ENCODE measurements at places on chromosomes 16 and 17.

- no peak for DNase-seq
These were observed 20.3 kb downstream of the KIFC3 start for GRCh38 chr16:57781741-57782606.

DNA sequence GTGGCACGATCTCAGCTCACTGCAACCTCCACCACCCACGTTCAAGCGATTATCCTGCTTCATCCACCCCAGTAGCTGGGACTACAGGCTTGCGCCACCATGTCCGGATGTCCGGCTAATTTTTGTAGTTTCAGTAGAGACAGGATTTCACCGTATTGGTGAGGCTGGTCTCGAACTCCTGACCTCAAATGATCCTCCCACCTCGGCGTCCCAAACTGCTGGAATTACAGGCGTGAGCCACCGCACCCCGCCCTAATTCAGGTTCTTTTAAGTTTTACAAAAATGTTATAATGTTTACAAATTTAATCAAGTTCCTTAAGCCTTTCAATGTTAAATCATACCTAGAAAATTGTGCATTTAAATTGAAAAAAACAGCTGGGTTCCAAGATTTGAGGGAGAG lies 13.3 kb upstream of the GJD3 start:
- DNase-seq = no peak

DNA sequence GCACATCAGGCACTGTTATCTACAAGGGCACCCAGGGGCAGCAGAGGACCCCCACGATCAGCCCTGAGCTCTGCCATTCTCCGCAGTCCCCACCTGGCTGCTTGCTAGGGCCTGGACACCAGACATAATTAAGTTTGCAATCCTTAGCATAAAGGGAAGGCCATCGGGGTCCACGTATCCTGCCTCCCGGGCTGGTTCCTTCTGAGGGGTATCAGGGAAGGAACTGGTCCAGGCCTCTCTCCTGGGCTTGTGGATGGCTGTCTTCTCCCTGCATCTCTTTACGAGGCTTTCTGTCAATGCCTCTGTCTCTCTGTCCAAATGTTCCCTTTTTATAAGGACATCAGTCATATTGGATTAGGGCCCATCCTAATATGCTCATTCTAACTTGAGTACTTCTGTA lies 77.8 kb downstream of the CYLD start:
- DNase-seq = no peak

DNA sequence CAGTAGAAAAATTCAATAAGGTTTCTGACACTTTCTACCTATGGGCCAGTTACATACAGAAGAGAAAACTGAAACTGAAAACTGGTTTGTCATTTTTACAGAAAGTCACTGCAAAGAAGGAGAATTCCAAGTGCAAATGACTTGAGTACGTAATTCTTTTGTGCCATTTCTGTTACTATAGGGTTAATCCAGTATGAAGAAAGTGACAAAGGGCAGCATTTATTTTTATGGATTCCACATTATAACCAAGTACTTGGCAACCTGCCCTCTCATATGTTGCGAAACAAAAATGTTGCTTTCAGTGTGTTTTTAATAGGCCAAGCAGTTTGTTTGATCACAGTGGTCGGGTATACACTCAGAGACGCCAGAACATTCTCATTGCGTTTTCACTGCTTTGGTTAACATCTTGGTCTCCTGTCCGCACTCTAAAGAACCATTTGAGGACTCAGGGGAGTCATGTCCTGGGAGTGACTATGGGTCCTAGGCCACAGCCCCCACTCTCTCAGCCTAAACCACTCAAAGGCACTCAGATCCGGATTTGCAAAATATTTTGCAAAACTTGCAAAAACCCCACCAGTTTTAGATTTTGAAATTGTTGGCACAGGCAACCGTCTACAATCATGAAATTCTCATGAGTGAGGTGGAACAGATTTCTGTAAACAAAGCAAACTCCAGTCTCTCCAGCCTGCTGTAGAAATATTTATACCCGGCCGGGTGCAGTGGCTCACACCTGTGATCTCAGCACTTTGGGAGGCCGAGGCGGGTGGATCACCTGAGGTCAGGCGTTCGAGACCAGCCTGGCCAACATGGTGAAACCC lies 15.4 kb upstream of the HELZ start:
- DNase-seq = no peak

- no peak for DNase-seq
These were observed 21.7 kb upstream of the UBTF start for GRCh38 chr17:44241106-44241624.

DNA sequence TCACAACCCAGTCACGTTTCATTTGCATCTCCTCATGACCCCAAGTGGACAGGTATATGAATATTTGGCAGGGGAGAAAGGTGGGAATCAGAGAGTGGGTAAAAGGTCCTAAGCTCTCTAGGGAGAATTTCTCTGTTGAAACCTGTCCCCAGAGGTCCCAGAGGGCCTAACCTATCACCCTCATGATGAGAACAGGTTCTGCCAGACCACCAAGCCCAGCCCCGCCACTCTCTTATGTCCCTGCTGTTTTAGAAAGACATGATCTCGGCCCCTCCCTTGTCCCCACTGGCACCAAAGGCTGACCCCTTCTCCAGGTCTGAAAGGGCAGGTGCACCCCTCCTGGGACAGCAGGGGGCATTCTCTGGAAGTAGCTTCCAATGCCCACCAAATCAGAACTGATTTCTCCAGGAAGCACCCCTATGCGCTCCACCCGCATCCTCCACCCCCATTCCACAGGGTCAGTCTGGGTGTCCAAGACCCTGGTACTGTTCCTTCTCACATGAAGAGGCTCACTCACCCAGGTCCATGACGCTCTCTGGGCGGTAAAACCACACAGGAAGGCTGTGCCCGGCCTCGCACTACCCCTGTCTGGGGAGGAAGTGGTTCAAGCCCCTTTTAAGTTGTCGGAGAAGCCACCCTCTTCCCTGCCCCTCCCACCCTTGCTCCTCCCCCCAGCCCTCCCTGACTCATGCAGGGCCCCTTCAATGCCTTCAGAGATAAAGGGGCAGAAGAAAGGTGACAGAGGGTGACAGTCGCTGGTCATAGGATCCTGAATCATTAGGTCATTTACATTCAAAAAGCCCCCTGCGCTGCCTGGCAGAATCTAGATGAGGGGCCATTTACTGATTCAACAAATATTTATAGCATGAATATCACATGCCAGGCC lies at the start of gene CCR7:
Gene CCR7 (minus strand): TSS at position 590 of the 886 bp plus-strand sequence. CDS start 63 bp downstream, at position 527.
- DNase-seq = no peak

DNA sequence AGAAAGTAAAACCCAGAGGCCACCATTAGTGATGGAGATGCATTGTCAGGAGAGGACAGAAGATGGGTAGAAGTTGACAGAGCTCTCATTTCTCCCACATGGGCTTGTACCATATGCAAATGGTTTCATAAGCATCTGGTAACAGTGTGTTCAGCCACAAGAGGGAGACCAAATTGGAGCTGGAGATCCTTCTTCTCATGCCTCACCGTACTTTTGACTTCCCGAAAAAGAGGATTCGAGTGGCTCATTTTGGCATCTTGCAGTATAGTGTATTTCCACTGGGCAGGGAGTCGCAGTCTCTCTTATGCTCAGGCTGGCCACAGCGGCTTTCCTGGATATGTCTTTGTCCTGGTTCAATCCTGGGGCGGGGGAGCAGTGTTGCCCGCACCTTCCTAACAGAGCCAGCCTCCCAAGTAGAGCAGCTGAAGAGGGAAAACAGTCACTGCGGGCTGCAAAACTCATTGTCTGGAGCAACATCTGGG lies 23.8 kb downstream of the TBC1D3B start:
- no peak for DNase-seq

DNA sequence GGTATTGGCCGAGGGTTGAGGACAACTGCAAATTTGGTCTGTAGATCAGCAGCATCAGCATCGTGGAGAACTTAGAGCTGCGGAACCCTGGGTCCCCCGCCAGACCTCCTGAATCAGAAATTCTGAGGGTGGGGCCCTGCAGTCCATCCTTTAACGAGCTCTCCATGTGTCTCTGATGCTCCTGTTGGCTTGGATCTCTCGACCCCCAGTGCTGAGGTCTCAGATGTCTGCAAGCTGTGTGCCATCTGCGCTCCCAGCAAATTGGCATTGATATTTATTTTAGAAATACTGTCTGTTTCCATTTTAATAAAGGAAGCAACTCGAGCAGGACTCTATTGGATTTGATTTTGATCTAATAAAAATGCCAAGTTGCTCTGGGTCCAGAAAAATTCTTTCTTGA lies 250.0 kb downstream of the KATNIP start:
- DNase-seq = no peak

DNA sequence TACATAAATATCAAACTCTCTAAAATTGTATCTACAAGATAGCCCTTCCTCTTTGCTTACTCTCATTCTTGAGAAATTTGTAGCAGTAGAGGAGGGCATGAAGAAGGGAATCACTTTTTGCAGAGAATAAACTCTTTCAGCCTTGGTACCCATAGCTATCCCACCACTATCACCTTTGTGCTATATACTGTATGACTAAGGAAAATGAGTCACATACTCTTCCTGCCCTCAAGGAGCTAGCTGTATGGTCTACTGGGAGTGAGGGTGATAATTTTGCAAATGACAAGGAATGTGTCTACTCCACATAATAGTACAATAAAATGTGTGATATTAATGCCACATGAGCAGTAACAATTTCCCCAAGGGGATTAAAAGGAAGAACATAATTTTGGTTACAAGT lies 184.6 kb upstream of the WSB1 start:
- DNase-seq = no peak

- no peak for DNase-seq
These were observed 93.4 kb downstream of the NCOR1 start for GRCh38 chr17:16121915-16122314.

GRCh38 chr17:49442041-49442440 lies 27.4 kb upstream of the PHB1 start:
- no peak for DNase-seq

DNA sequence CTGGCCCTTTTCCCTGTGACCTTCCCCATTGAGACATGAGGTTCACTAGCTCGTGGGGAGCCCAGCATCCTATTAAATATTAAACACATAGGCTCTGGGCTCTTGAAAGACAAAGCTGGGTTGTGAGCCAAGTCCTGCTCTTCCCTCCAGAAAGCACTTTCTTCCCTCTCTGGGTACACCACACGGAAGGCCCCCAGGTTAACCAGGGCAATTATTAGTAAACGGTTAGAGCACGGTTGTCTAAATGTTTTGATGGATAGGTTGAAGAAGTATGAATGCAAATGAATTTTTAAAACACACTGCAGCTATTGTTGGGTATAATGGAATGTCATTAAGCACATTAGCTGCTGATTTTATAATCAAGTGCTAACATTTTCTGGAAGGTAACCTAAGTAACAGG lies 32.7 kb upstream of the CDH13 start:
- DNase-seq = no peak

DNA sequence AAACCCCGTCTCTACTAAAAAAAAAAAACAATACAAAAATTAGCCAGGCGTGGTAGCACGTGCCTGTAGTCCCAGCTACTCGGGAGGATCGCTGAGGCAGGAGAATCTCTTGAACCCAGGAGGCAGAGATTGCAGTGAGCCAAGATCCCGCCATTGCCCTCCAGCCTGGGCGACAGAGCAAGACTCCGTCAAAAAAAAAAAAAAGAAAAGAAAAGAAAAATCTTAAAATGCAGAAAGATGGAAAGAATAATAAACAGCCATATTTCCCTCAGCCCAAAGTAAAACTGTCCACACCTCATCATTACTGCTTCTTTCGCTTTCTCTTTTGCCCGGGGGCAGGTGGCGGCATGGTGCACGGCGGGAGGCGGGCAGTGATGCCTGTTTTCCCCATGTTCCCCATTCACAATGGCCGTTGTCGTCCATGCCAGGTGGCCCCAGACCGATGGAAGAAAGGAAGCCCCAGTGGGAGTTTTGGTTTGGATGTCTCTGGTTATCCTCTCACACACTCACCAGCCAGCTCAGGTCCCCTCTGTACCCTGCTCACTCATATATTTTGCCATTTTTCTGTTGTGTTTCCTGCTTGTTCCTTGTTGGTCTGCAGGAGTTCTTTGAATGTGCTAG lies 37.0 kb upstream of the PEMT start:
- DNase-seq = no peak

GRCh38 chr16:566475-567372 lies at the start of gene NHLRC4:
Gene NHLRC4, plus strand, starts transcription at chr16:567005. Its CDS starts 1,043 bp downstream, at chr16:568048.
- no peak for DNase-seq

- DNase-seq = no peak
These were observed 30.8 kb downstream of the GPR139 start for GRCh38 chr16:20042848-20043247.

DNA sequence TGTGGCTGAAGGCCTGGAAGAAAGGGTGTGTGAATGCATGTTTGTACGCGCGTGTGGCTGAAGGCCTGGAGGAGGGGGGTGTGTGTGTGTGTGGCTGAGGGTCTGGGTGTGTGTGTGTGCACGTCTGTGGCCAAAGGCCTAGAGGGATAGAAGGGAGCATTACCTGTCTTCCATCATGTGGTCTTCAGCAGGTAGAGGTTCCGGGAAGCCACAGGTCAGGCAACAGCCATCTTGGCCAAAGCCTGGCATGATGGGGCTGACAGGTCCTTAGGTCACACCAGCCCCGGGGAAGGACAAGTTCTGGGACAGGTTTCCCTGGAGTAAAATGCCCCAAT lies 5.2 kb downstream of the LITAFD start:
- no peak for DNase-seq

- DNase-seq = no peak
These were observed 21.9 kb downstream of the CMIP start for GRCh38 chr16:81466356-81466980.

GRCh38 chr17:41962111-41962510 lies 4.5 kb upstream of the CNP start:
- DNase-seq = no peak

GRCh38 chr16:29761882-29762281 lies 16.1 kb upstream of the C16orf54 start:
- no peak for DNase-seq

- DNase-seq = no peak
These were observed 67.0 kb downstream of the KLHDC4 start for GRCh38 chr16:87698676-87699199.

- DNase-seq = no peak
These were observed 92.1 kb downstream of the ZNF423 start for GRCh38 chr16:49763826-49764225.

- DNase-seq = no peak
These were observed 12.5 kb upstream of the ANKRD40CL start for GRCh38 chr17:50779747-50780353.

GRCh38 chr17:75877752-75878173 lies 618 bp downstream of the TRIM47 start:
- DNase-seq = no peak

DNA sequence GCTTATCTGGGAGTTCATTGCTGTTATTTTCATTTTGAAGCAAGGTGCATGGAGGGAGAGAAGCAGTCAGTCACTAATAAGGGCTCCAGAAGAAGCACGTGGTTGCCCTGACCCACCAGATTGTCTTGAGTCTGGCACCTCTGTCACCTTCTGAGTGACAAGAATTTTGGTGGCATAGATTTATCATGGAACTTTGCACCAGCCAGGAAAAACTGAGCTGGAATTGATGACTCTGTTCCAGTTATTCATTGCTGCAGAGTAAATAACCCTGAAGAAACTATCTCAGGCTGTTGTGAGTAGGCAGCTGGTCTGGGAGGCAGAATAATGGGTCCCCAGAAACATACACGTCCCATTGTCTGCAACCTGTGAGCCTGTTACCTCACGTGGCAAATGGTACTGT lies 44.8 kb downstream of the HSD17B2 start:
- DNase-seq = no peak

GRCh38 chr16:67396159-67397035 lies 3.1 kb upstream of the TPPP3 start:
- DNase-seq = no peak

GRCh38 chr16:17160285-17160853 lies 310.4 kb downstream of the XYLT1 start:
- DNase-seq = no peak

- no peak for DNase-seq
These were observed 14.2 kb upstream of the SLC6A2 start for GRCh38 chr16:55641430-55642056.

- DNase-seq = no peak
These were observed 6.7 kb downstream of the NDUFAF8 start for GRCh38 chr17:81245665-81246342.

- DNase-seq = no peak
These were observed 11.5 kb upstream of the TMEM132E start for GRCh38 chr17:34567691-34568465.
